ENCODE measurements at places on chromosomes 11 and 22.
A peak's percentile ranks its signal among the peaks of the same experiment; 100 is the strongest.

- no peak for DNase-seq
Observed at GRCh38 chr22:40410731-40411505, 40.5 kb downstream of the SGSM3 start.

- no peak for DNase-seq
Observed at GRCh38 chr22:32836280-32837123, 35.0 kb downstream of the TIMP3 start.

GRCh38 chr11:106990331-106990730 lies 27.9 kb downstream of the GUCY1A2 start:
- peak; percentile 10 for DNase-seq

DNA sequence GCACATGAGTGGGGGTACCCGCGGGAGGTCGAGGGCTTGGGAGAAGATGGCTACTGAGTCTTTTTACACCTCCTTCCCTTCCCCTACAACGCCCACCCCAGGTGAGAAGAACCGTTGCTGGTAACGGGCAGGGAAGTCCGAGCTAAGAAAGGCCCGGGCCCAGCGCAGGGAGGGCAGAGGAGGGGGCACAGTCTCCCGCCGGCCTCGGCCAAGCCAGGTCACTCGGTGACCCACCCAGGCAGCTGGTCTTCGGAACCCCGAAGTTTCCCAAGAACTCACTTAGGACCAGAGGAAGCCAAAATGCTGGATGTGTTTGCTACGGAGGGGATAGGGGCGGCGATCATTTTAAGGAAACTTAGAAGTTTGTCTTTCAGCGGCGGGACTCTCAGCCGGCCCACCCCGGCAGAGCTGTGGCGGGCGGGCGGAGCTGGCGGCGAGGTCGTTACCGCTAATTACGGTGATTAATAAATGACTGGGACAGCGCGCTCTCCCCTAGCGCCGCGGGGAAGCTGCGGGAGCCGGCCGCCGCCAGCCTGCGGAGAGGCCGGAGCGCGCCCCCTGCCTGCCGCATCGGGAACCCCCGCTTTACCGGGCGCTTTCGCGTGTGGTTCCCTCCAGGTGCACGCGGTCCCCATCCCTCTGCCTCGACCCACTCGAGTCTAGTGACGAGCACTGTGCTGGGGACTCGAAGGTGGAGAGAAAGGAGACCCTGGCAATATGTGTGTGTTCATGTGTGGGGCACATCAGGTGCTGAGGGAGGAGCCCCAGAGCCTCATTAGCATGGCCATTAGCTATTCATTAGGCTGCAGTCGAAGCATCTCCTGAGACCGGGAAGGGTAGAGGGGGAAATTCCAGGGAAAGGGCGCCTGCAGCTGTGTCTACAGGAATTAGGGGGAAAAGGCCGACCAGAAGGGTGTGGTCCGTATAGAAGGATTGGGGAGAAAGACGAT lies 945 bp downstream of the ROBO3 start:
- peak; percentile 86 for DNase-seq

DNA sequence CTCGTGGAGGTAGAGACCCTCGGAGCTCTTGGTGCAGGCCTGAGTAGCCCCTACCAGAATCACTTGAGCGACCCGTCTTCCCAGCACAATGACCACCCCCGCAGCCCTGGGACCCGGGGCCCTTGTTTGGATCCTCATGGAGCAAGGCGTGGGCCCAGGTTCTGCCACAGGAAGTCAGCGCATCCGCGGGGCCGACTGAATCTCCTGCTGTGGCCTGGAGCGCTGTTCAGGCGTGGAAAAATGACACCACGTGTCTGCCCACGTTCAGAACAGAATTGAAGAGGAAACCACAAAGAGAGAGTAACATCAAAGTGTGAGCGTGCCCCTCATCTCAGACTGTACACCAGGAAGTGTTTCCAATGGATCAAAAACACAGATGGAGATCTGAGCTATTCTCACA lies 1479.2 kb downstream of the TBC1D22A start:
- DNase-seq = no peak

DNA sequence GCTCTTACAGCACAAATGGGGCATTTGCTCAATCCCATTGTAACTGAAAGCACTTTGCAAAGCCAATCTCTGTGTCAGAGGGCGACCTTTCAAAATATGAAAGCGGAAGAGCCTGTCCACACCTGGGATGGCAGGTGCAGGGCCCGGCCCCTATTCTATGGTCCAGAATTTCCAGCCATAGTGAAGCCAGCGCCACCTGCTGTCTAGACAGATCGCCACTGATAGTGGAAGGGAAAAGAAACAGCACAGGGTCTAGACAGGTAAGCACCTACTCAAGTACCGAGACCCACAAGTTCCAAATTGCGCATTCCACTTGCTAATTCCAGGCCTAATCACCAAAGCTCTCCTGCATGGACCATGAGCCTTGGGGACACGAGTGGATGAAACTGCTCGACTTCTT lies 141.4 kb downstream of the NTM start:
- DNase-seq = peak; percentile 97

GRCh38 chr22:43706151-43706550 lies 106.0 kb downstream of the EFCAB6 start:
- DNase-seq = no peak

DNA sequence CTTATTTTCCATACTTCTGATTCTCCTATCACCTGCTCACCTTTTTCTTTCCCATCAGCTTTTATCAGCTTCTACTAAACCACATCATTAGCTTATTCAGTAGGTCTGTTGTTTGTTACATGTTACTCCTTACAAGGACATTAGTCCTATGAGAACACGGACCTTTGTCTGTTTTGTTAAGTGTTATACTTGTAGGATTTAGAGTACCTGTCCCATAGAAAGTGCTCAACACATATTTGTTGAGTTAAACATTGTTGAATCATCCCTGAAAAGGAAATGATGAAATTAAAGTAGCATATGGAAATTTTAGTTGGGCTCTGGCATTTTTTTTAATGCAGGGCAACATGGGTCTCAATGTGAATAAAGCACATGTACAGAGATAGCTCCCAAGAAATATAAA lies 222.1 kb upstream of the CARD18 start:
- no peak for DNase-seq

GRCh38 chr11:38123673-38124072 lies 1525.6 kb upstream of the RAG2 start:
- DNase-seq = no peak

DNA sequence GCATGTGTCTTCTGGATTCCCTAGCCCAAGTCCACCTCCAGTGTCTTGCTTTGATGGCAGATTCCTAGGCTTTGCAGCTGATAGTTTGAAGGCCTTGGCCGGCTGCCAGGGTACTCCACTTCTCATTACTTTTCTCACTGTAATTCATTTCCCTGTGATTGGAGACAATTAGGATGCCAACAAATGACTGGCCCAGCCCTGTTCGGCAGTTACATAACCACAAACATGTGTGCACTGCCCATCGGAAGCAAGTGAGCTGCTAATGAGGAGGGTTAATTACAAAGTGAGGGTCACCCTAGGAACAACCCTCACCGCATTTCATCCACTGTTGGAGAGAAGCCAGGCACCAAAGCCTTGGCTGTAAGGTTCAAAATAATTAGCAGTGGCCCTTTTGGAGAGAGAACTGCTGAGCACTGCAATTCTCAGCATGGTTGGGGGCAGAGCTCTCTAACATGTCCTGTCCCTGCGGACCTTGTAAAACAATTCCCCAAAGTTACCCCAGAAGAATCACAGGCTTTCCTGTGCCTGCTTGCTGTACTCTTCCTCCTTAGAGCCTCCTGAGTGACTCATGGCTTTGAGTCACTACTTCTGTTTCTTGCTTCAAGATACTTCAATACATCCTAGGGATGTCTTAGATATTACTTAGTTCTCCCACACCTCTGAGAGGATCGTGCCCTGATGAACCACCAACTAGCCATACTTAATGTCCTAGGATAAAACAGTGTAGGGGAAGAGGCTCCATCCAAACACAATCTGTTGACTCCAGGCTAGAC lies 109.7 kb upstream of the GALNT18 start:
- DNase-seq = no peak

GRCh38 chr11:60899046-60899936 lies 7.1 kb downstream of the PRPF19 start:
- DNase-seq = peak; percentile 75

DNA sequence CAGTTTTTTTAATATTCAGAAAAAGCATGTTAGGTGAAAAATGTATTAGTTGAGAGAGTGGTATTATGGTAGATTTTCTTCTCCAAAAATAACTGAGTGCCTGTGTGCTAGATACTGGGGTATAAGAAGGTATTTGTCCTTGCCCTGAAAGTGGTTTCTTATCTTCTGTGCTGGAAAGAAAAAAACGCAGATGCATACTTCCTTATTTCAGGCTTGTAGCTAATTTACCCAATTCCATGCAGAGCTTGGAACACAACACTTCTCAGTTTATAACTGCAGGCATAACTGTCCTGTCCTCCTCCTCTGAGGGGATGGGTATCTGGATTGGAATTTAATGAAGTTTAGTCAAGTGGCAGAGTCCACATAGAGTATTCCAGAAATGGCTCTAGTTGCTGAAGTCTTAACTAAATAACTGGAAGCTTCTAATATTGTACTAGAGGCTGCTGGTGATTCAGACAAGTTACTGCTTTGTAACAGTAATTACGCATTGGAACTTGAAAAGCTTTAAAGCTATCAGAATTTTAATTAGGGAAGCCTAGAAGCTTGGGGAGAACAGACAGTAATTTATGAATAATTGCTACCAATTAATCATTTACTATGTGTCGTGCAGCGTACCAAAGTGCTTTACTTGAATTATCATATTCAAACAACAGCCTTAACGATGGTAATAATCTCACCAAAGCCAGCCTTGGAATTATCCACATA lies 12.7 kb upstream of the C11orf91 start:
- DNase-seq = peak; percentile 51
